ENCODE measurements at places on chromosomes 4 and X. TPM values are rescaled to one million over a fixed set of nuclear protein-coding genes. Genes with fewer than 3 reads are reported as not detected.

The TIGD4 gene
- 0.36 TPM for total RNA-seq

DNA sequence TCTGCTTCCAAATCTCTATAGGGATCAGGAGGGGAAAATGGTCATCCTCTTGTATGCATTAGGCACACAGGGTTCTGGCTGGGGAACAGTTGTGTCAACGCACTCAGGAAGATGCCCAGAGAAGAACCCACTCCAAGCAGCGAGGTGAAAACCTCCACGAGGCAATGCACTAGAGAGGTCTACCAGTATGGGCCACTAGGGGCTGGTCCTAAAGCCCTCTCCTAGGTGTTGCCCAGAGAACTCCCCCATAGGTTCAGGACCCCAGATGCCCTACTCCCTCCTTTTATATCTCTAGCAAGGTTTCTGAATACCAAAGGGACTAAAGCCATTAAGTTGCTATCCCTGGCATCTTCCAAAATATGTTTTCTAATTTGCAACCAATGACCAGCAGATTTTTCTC is 142.7 kb upstream of the NLGN4X start:
- no peak for DNase-seq

DNA sequence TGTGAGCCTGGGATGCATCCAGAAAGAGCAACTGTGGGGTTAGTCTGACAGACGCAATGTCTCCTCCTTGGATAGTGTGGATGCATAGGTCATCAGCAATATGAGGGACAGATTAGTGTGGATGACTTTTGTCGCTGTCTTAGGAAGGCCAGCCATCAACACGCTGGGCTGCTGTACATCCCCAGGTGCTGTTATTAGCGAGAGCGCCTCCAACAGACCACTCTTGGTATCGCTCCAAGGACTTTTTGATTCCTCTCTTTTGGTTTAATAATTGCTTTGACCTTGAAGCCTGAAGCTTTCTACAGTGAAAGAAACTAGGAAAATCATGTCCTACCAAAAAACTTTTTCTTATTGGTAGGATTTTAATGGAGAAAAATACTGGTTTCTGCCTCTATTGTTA is 76.7 kb downstream of the TMEM131L start:
- DNase-seq: no peak

DNA sequence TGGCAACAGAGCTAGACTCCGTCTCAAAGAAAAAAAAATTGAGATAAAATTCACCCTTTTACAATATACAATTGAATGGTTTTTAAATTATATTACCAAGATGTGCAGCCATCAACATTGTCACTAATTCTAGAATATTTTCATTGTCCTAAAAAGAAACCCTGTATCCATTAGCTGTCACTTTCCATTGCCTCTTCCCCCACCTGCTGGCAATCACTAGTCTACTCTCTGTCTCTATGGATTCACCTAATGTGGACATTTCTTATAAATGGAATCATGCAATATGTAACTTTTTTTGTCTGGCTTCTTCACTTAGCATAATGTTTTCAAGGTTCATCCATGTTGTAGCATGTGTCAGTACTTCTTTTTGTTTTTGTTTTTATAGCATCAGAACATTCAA is 20.8 kb downstream of the ABHD18 start:
- no peak for DNase-seq

Measured in osteoblast (primary cell).